ENCODE measurements at places on chromosomes 13 and 19.

DNA sequence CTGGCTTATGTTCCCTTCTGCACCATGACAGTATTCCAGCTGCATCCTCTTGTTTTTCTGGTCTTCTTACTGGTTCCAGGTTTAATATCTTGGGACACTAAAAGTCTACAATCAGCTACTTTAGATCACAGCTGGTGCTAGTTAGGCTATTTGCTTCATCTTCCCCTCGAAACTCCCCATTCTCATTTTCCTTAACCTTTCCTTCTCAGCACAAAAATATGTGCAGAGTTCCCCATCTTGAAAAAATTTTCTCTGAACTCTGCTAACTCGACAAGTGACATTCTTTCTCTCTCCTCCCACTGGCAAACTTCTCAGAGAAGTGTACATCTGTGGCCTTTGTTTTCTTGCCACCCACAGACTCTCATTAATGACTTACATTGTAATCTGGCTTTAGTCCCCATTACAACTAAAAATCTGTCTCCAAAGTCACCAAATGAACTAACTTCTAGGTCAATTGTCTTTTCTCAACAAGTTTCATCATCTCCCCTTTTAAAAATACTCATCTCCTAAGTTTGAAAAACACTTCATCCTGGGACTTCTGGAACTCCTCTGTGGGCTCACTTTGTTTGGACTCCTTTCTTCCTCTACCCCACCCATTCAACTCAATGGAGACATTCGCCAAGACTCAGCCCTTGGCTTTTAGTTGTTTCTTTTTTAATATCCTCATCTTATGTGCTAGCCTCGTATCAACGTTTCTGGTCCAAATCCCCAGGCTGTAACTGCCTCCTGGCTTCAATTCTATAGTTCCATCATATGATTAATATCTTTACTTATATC is 7.1 kb upstream of the KL start:
- no peak for DNase-seq

GRCh38 chr13:77599351-77599750 is 63.8 kb downstream of the SCEL start:
- no peak for DNase-seq

- no peak for DNase-seq
Observed at GRCh38 chr13:65605396-65605795, 1624.7 kb downstream of the PCDH9 start.

GRCh38 chr13:36418022-36418805 is 14.1 kb upstream of the CCNA1 start:
- DNase-seq: no peak

DNA sequence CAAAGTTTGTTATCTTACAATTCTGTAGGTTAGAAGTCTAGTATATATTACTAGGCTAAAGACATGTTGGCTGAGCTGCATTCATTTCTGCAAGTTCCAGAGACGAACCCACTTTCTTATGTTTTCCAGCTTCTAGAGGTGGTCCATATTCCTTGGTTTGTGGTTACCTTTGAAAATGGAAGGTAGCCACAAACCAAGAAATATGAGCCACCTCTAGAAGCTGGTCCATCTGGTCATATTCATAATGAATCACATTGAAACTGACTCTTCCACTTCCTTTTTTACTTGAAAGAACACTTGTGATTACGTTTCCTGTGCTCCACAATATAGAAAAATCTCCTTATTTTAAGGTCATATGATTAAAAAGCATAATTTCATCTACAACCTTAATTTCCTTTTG is 943.0 kb upstream of the PCDH9 start:
- no peak for DNase-seq

DNA sequence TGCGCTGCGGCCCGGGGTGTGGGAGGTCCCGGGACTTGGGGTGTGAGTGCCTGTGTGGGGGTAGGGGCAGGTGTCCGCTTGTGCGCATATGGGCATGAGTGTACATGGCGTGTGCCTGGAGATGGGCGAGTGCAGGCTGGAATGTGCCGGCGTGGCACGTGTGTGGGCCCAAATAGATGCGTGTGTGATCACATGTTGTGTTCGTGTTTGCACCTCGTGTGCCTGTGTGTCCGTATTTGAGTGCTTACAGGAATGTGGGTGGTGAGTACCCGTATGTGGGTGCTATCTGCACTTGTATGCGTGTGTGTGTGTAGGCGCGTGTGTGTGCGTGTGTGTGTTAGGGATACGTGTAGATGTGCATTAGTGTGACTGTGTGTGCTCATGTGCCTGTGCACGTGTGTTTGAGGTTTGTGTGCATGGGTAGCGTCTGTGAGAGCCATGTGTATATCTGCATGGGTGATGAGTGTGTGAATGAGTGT is 3.4 kb downstream of the ZNF536 start:
- no peak for DNase-seq

DNA sequence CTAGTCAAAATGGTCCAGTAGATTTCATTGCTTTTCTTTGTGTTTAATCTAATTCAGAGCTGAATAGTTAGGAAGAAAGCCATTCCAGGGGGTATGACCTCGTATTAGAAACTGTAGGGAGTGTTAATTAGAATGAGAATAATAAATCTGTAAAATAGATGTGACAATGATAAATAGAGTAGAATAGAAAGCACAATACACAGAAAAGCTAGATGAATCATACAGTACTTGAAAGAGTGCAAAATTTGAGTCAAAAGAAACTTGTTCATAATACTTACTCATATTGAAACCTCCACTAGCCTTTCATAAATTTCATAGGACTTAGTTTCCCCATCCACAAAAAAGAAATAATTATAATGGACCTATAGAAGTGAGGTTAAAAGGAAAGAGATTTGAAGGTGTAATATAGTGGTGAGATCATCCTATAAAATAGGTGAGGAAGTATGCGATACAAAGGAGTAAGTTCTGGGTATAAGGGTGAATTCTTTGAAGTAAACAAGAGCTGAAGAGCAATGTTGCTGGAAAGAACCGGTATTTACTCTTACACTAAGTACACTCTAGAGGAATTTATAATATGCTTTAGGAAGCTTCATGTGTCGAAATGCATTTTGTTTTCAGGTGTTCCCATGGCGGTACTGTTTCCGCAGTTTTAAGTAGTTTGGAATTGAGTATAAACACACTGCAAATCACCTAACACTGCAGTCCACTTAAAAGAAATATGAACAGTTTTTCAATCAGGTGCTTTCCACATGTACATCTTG is 21.9 kb downstream of the PCDH17 start:
- no peak for DNase-seq

DNA sequence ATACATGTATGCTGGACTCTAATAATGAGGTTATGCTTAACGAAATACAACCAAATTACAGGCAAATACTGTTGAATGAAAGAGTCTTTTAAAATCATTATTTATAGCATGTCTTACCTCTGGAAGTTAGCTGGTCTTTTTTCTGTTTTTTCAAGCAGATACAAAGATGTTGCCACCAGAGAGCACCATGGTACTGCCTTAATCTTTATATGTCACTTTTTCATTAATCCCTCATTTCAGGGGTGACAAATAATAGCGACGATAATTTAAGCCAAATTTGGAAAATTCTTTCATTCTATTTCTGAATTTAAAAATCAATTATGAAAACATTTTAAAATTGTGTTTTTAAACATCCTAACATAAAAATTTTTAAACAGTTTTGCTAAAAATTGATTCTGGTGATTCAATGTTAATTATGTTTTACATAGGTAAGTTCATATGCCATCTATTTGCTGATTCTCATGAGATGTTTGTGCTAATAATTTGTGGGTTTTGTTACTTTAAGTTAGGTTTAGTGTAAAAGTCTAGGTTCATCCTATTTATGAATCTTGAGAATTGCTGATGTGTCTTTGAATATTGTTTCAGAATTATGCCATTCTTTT is 379.3 kb upstream of the SGCG start:
- no peak for DNase-seq

DNA sequence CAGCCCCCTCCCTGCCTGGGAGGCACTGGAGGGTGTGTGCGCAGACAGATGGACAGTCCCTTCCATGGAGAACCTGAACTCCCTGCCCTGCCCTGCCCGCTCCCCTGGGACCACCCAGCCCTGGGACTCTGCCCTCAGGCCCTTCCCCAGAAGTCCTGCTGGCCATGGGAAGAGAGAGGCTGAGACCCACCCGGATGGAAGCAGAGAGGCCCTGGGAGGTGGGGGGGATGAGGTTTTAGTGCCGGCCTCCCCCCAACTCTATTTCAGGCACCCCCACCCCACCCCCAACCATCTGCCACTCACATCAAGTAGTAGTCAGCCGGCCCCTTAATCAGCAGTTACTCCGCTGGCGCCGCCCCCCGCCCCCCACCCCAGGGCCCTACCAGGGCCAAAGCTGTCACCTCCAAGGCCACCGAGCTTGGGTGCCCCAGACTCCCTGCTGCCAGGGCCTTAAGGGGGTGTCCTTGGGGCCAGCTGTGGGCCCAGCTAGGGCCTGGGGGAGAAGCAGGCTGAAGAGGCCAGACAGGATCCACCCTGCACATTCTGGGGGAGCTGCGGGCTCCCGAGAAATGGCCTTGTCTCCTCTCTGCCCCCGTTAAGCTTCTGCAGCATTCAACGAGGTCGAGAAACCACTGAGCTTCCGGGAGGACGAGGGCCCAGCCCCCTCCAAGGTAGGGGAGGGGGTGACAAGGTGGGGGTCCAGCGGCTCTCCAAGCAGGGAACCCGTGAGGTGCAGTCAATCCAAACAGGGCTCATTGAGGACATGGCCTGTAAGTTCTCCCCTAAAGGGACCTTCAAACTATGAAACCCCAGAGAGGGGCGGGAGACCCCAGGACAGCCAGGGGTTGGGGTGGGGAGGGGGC is 17.4 kb downstream of the NMRK2 start:
- no peak for DNase-seq

DNA sequence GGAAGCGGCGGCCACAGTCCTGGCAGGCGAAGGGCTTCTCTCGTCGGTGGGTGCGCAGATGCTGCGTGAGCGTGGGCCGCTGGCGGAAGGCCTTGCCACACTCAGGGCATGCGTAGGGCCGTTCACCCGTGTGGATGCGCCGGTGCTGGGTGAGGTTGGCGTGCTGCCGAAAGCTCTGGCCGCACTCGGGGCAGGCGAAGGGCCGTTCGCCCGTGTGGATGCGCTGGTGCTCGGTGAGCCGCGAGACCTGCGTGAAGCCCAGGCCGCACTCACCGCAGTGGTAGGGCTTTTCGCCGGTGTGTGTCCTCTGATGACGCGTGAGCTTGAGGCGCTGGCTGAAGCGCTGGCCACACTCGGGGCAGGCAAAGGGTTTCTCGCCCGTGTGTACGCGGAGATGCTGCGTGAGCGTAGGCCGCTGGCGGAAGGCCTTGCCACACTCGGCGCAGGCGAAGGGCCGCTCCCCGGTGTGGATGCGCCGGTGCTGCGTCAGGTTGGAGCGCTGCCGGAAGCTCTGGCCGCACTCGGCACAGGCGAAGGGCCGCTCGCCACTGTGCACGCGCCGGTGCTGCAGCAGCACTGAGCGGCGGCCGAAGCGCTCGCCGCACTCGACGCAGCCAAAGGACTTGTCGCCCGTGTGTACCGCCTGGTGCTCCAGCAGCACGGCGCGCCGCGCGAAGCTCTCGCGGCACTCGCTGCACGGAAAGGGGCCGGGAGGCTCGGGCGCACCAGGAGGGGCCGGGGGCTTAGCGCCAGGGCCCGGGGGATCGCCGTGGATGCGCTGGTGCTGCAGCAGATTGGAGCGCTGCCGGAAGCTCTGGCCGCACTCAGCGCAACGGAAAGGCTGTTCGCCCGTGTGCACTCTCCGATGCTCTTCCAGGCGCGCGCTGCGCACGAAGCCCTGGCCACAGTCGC is 4.0 kb upstream of the UBE2M start:
- no peak for DNase-seq

- DNase-seq: no peak
Observed at GRCh38 chr19:10027158-10027997, 14.1 kb downstream of the RDH8 start.

DNA sequence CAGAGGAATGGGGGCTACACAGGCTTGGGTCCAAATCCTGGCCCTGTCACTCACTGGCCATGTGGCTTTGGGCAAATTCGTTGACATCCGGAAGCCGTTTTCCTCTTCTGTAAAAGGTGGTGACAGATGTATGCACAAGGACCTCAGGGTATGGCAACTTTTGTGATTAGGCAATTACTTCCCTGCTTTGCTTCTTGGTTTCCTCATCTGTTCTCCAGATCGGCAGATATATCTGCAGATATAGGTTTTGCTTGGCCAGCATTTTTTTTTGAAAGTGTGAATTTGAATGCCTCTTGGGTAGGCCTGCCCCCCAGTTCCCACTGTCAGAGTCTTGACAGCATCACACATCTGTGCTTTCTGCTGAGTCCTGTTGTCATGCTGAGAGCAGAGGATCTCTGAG is 17.7 kb downstream of the TMEM272 start:
- no peak for DNase-seq

DNA sequence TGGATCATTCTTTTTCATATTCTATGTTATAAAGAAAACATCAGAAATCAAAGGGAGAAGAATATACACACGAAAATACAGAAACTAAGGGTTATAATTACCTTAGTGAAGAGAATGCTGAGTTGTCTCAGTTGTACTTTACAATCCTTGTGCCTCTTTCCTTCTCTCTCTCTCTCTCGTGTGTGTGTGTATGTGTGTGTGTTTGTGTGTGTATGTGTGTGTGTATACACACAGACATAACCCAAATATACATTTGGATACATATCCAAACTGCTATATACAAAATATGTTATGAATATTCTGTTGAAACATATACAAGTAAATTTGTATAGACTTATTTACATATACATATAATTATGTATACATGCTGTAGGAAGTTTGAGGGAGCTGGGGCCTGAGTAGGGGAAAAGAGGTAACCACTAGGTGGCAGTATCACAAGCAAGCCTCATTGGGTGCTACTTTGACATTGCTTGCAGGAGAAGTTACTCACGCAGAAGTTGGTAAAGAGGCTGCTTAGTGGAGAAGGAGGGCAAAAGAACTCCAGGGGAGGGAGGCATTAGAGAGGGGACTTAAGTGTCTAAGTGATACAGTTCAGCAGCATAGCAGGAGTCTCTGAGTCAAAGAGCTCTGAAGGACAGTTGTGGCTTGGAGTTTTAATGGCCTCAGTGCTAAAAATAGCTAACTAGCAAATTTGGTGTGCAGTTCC is 465.1 kb upstream of the PCDH20 start:
- no peak for DNase-seq

- DNase-seq: no peak
Observed at GRCh38 chr13:112885242-112885781, 83.7 kb upstream of the MCF2L start.

GRCh38 chr19:46186717-46187101 is 38.7 kb downstream of the IGFL2 start:
- DNase-seq: no peak

DNA sequence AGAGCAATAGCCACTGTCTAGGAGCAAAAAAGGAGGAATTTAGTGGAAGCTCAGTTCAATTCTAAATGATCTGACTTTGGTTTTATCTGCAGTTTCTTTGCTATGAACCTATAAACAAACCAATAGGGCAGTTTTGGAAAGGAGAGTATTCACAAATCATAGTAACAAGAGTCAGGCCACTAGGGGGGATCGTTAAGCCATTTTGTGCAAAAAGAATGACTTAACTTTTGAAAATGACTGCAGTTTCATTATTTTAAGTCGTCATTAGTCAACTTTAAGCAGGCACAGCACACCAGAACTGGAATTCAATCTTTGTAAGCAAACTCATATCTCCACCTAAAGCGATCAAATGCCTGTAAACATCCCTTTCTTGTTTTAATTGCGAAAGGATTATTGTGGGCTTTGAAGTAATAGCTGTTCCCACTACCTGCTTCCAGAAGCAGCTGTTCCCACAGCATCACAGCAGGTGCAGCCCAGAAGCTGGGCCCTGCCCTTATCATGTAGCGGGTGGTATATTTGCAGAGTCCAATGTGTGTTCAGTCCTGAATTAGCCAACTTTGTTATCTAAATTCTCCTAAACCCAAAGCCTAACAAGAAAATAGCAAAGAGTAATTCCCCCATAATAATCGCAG is 51.5 kb downstream of the SOX21 start:
- no peak for DNase-seq

- DNase-seq: no peak
Observed at GRCh38 chr19:55176076-55176475, 4.0 kb downstream of the SYT5 start.
